Endothelial cell of umbilical vein (primary cell): ENCODE measurements at places on chromosomes 2 and 18. TPM values are rescaled to one million over a fixed set of nuclear protein-coding genes. Genes with fewer than 3 reads are reported as not detected.
A peak's percentile ranks its signal among the peaks of the same experiment; 100 is the strongest.

GRCh38 chr2:86078774-86079545, 26.7 kb downstream of the POLR1A start:
- H3K4me1 ChIP-seq = peaks cover 3% of the 10 kb centered on the region
- no peaks in the 10 kb centered on the region for H3K27me3 ChIP-seq
- DNase-seq = peak; percentile 68
- H3K27ac ChIP-seq = no peak overlapping the region
- no peak overlapping the region for H3K4me3 ChIP-seq

- no peak overlapping the region for H3K4me3 ChIP-seq
- H3K4me1 ChIP-seq = peaks cover 10% of the 10 kb centered on the region
- no peaks in the 10 kb centered on the region for H3K36me3 ChIP-seq
- no peak overlapping the region for H3K27ac ChIP-seq
Measured at GRCh38 chr2:113162173-113162572, 11.6 kb upstream of the PSD4 start.

GRCh38 chr2:176175709-176176607, 12.5 kb upstream of the HOXD1 start:
- H3K4me1 ChIP-seq = peaks cover 24% of the 10 kb centered on the region
- H3K27me3 ChIP-seq = no peaks in the 10 kb centered on the region
- no peak overlapping the region for H3K4me3 ChIP-seq
- H3K36me3 ChIP-seq = no peaks in the 10 kb centered on the region
- no peak overlapping the region for H3K27ac ChIP-seq

DNA sequence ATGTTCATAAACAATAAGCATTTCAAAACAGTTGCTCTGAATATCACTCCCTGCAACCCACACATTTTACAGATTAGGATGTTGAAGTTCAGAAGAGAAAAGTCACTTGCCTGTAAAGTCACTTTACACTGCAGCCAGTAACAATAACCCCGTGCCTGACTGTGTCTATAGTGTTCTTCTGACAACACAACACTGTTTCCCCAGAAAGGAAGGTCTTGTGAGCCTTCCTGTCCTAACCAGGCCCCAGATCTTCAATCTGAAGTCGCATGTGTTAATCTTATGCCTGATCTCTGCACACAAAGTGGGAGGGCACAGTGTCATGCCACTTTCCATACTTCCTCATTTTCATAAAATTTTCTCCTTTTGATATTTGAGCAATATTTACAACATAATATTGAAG, 120.2 kb downstream of the FEZ2 start:
- peak overlapping the region; percentile 82 for H3K27ac ChIP-seq
- peaks cover 50% of the 10 kb centered on the region for H3K36me3 ChIP-seq
- H3K4me3 ChIP-seq = no peak overlapping the region
- H3K27me3 ChIP-seq = no peaks in the 10 kb centered on the region
- peaks cover 67% of the 10 kb centered on the region for H3K4me1 ChIP-seq

DNA sequence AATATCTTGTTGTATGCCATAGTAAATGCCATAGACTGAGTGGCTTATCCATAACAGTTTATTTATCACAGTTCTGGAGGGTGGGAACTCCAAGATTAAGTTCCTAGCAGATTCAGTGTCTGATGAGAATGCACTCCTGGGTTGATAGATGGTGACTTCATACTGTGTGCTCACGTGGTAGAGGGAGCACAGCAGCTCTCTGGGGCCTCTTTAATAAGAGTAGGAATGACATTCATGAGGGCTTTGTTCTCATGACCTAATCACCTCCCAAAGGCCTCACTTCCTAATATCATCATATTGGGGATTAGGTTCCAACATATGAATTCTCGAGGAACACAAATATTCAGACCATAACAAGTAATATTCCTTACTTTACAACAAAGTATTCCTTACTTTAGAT, 98.1 kb upstream of the SH3BP4 start:
- no peaks in the 10 kb centered on the region for H3K4me1 ChIP-seq
- H3K27me3 ChIP-seq = no peaks in the 10 kb centered on the region
- no peak overlapping the region for H3K27ac ChIP-seq
- H3K36me3 ChIP-seq = no peaks in the 10 kb centered on the region

- H3K4me1 ChIP-seq = no peaks in the 10 kb centered on the region
- DNase-seq = no peak
- H3K27ac ChIP-seq = no peak overlapping the region
- H3K27me3 ChIP-seq = no peaks in the 10 kb centered on the region
Measured at GRCh38 chr18:40980171-40980570, 974.9 kb upstream of the PIK3C3 start.

DNA sequence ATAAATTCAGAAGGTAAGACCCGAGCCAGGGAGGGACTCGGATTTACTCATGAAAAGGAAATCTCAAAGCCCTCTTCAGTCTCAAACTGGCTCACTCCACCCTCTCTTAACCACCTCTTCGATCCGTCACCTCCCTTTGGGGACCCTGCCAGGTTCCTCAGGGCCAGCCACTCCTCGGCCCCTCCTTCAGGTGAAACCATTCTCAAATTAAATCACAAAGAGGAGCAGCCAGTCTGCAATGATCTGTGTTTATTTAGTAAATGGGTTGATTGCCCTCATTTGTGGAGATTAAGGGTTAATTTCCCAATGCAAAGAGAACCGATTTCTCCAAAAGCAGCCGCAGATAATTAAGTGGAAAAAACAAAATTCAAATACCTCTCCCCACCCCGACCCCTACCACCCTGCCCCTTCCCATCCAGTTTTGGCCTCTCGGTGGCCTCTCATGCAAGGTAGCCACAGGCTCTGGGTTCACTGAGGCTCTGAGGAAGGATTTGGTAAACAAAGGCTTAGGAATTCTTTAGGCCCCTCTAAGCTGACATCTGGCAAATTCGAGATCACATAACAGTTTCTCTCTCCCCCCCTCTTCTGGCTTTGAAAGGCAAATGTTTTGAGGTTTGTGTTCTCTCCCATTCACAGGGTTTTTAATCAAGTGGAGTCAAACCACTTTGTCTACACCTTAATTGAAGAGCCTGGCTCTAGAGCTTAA, 10.3 kb upstream of the FZD7 start:
- H3K27ac ChIP-seq = no peak overlapping the region
- H3K36me3 ChIP-seq = no peaks in the 10 kb centered on the region
- H3K4me3 ChIP-seq = no peak overlapping the region
- no peak for DNase-seq
- no peaks in the 10 kb centered on the region for H3K4me1 ChIP-seq

GRCh38 chr2:28224648-28225472, 167.8 kb upstream of the FOSL2 start:
- no peaks in the 10 kb centered on the region for H3K27me3 ChIP-seq

DNA sequence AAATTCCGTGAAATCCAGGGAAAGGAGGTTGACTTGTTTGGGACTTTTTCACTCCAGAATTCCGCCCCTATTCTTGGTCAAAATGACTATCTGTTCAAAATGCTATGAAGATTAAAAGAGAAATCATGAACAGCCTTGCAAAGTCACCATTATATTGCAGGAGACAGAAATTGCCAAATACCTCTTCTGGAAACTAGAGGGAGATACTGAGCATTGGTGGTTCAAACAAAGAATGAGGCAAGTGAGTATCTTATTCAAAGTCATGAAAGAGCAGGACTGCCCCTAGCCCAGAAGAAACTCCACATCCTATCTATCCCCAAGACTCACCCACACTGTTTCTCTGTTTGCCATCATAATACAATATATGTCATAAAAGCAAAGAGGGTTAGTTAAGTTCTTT, 862.3 kb upstream of the POU3F3 start:
- H3K36me3 ChIP-seq = no peaks in the 10 kb centered on the region
- H3K4me1 ChIP-seq = no peaks in the 10 kb centered on the region

GRCh38 chr2:45759310-45759851, 107.9 kb downstream of the PRKCE start:
- H3K27me3 ChIP-seq = no peaks in the 10 kb centered on the region
- no peak overlapping the region for H3K27ac ChIP-seq
- no peak overlapping the region for H3K4me3 ChIP-seq
- H3K4me1 ChIP-seq = no peaks in the 10 kb centered on the region
- no peaks in the 10 kb centered on the region for H3K36me3 ChIP-seq

The M1AP gene
- polyA plus RNA-seq = 0.04 TPM in 1 of 2 replicates, not detected in the other

The ANKRD53 gene
- 1.4 and 1.7 TPM in 2 replicates for polyA plus RNA-seq

The POTEC gene
- not detected in 2 replicates for polyA plus RNA-seq

The NAT8 gene
- 0.19 and 0.25 TPM in 2 replicates for polyA plus RNA-seq

The ERICH2 gene
- not detected in 2 replicates for polyA plus RNA-seq

The CRYGD gene
- not detected in 2 replicates for polyA plus RNA-seq

The ABHD1 gene
- 0.07 and 0.41 TPM in 2 replicates for polyA plus RNA-seq

The SCTR gene
- polyA plus RNA-seq = not detected in 2 replicates

The RTP5 gene
- polyA plus RNA-seq = not detected in 2 replicates

The TMEM247 gene
- not detected in 2 replicates for polyA plus RNA-seq

The EXOC6B gene
- polyA plus RNA-seq = 9.0 and 10.8 TPM in 2 replicates

The TUBA4B gene
- polyA plus RNA-seq = not detected in 2 replicates

The GPR39 gene
- 0.03 and 0.05 TPM in 2 replicates for polyA plus RNA-seq

The HAT1 gene
- polyA plus RNA-seq = 18.3 and 27.4 TPM in 2 replicates
